ENCODE measurements at places on chromosomes 1 and 21. TPM values are rescaled to one million over a fixed set of nuclear protein-coding genes. Genes with fewer than 3 reads are reported as not detected.

DNA sequence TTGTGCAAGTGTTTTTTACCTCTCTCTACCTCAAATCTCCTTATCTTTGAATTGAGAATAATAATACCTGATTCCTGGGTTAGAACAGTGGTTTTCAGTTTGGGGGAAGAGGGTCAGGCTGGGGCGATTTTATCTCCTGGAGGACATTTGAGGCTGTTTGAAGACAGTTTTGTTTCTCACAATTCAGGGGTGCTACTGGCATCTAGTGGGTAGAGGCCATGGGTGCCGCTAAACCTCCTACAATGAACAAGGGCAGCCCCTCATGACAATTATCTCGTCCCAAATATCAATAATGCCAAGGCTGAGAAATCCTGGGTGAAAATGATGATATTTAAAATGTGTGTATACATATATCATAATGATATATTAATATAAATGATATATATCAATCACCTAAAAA, 139.1 kb upstream of the USH2A start:
- H3K27ac ChIP-seq, result no peak overlapping the region
- no peaks in the 10 kb centered on the region for H3K27me3 ChIP-seq
- no peak for DNase-seq

GRCh38 chr21:40660461-40660860, 186.5 kb downstream of the DSCAM start:
- H3K4me1 ChIP-seq, result no peaks in the 10 kb centered on the region
- H3K36me3 ChIP-seq, result no peaks in the 10 kb centered on the region
- no peak for DNase-seq
- no peak overlapping the region for H3K4me3 ChIP-seq
- H3K27ac ChIP-seq, result no peak overlapping the region

DNA sequence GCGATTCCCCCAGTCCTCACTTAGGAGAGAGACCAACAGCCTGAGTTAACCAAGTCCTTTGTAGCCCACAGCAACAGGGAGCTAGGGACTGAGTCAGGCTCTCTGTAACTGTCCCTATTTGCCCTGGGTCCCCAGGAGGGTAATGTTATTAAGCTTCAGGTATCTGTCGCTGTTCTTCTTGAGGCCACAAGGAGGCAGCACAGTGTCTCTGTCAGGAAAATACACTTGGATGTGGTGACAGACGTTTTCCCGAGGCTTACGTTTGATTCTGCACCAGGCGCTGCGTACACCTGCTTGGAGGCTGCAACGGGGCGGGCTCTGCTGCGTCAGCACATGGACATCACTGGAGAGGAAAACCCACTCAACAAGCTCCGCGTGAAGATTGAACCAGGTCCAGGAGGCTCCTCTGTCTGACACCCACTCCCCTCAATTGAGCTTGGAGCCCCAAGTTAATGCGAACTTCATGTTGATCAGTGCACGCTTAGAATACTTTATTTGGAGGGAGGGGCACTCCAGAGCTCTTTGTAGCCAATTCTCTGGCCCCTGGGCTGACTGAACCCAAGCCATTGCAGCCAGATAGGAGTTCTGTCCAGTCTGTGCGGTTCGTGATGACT, 10.7 kb upstream of the ELF3 start:
- no peaks in the 10 kb centered on the region for H3K4me1 ChIP-seq
- no peak for DNase-seq
- H3K36me3 ChIP-seq, result peaks cover 78% of the 10 kb centered on the region
- no peak overlapping the region for H3K4me3 ChIP-seq
- no peak overlapping the region for H3K27ac ChIP-seq

DNA sequence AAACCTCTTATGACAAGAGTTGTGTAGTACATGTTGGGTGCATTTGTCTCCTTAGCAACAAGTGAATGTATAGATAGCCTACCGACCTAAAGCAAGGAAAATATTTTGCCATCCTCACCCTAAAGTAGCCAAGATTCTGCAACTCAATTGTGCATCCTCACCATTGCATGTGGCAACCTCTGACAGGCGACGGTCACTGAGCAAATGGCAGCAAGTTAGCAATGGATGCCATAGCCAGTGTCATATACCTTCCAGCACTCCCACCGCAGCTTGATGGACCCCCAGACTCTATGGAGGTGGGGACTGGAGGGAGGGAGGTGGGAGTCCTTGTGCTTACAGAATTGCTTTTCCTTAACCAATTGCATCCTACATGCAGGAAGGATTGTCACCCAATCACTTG, 17.0 kb downstream of the PROX1 start:
- H3K4me3 ChIP-seq, result no peak overlapping the region
- no peak for DNase-seq
- H3K27ac ChIP-seq, result no peak overlapping the region
- H3K36me3 ChIP-seq, result no peaks in the 10 kb centered on the region

Gene PRRX1
- 73.7 TPM for total RNA-seq

Gene MINDY1
- total RNA-seq, result 21.9 TPM
